Mesenchymal stem cell (in vitro differentiated cells and primary cell): ENCODE measurements at places on chromosomes 7 and 10.

GRCh38 chr10:49169776-49170175 lies 18.4 kb downstream of the TMEM273 start:
- no peak for DNase-seq
- no peaks in the 10 kb centered on the region for H3K36me3 ChIP-seq
- H3K4me3 ChIP-seq, result no peak overlapping the region
- no peak overlapping the region for H3K27ac ChIP-seq
- no peaks in the 10 kb centered on the region for H3K27me3 ChIP-seq
- no peaks in the 10 kb centered on the region for H3K4me1 ChIP-seq

DNA sequence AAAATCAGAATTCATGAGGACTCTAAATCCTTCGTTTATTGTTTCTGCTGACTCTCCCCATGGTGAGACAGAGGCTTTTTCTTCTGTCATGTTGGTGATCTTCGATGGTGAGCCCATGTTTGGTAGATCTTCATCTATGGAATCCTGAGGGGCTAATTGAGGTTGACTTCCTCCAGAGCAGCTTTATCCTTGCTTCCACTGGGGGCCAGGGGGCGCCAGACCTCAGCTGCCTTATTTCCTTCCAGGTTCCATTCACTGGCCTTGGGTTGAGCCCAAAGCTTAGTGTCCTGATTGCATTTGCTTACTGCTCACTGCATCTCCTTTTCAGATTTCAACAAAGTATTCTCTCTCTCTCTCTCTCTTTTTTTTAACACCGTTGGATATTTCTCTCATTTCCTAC lies 80.7 kb downstream of the GCC1 start:
- H3K36me3 ChIP-seq, result no peaks in the 10 kb centered on the region
- no peaks in the 10 kb centered on the region for H3K4me1 ChIP-seq
- DNase-seq, result peak; percentile 7
- H3K4me3 ChIP-seq, result no peak overlapping the region
- no peak overlapping the region for H3K27ac ChIP-seq
- peaks cover 12% of the 10 kb centered on the region for H3K27me3 ChIP-seq

- peaks cover 7% of the 10 kb centered on the region for H3K36me3 ChIP-seq
- H3K4me1 ChIP-seq, result peaks cover 14% of the 10 kb centered on the region
- H3K4me3 ChIP-seq, result no peak overlapping the region
- DNase-seq, result no peak
These were observed 6.9 kb downstream of the MYOF start for GRCh38 chr10:93475227-93475626.

GRCh38 chr10:99565166-99565565 lies 32.4 kb downstream of the NKX2-3 start:
- no peak overlapping the region for H3K27ac ChIP-seq
- DNase-seq, result no peak
- H3K4me3 ChIP-seq, result no peak overlapping the region
- H3K27me3 ChIP-seq, result peaks cover 29% of the 10 kb centered on the region
- no peaks in the 10 kb centered on the region for H3K4me1 ChIP-seq

DNA sequence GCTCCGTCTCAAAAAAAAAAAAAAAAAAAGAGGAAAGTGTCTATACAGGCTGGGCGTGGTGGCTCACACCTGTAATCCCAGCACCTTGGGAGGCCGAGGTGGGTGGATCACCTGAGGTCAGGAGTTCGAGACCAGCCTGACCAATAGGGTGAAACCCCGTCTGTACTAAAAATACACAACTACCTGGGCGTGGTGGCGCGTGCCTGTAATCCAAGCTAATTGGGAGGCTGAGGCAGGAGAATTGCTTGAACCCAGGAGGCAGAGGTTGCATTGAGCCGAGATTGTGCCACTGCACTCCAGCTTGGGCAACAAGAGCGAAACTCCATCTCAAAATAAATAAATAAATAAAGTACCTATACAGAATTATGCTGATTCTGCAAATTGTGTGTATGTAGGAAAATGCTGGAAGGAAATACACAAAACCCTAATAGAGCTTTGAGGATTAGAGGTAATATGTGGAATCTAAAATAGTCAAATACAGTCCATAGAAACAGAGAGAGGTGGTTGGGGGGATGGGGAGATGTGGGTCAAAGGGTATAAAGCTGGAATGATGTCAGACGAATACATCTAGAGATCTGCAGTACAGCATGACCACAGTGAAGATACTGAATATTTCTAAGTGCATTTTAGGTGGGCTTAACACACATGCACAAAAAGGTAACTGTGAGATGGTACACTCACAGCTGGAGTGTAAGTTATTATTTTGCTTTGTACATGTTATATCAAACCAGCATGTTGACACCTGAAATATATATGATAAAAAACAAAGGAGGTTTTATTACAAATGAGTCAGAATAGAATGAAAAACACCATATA lies 174.5 kb upstream of the KLF14 start:
- no peaks in the 10 kb centered on the region for H3K27me3 ChIP-seq
- peaks cover 68% of the 10 kb centered on the region for H3K36me3 ChIP-seq
- no peak overlapping the region for H3K4me3 ChIP-seq
- peaks cover 18% of the 10 kb centered on the region for H3K4me1 ChIP-seq
- H3K27ac ChIP-seq, result peak overlapping the region; percentile 99
- no peak for DNase-seq

GRCh38 chr10:126342680-126343079 lies 45.6 kb downstream of the ADAM12 start:
- no peak overlapping the region for H3K4me3 ChIP-seq
- peaks cover 13% of the 10 kb centered on the region for H3K36me3 ChIP-seq
- H3K27me3 ChIP-seq, result no peaks in the 10 kb centered on the region
- H3K27ac ChIP-seq, result no peak overlapping the region
- no peaks in the 10 kb centered on the region for H3K4me1 ChIP-seq
- no peak for DNase-seq

DNA sequence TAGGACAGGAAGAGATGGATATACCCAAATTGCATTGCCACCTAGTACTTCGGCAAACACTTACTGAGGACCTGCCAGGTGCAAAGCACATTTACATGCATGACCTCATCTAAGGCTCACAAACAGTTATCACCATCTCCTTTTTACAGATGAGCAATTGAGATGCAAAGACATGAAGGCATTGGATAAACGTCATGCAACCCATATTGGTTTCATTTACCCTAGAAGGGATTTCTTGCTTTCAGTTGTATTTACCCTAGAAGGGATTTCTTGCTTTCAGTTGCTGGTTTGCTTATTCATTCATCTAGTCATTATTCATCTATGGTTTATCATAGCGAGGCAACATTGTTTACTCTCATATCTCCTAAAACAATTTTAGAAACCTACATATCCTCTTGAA lies 52.2 kb downstream of the STEAP1B start:
- no peak overlapping the region for H3K27ac ChIP-seq
- no peak overlapping the region for H3K4me3 ChIP-seq
- no peaks in the 10 kb centered on the region for H3K36me3 ChIP-seq

DNA sequence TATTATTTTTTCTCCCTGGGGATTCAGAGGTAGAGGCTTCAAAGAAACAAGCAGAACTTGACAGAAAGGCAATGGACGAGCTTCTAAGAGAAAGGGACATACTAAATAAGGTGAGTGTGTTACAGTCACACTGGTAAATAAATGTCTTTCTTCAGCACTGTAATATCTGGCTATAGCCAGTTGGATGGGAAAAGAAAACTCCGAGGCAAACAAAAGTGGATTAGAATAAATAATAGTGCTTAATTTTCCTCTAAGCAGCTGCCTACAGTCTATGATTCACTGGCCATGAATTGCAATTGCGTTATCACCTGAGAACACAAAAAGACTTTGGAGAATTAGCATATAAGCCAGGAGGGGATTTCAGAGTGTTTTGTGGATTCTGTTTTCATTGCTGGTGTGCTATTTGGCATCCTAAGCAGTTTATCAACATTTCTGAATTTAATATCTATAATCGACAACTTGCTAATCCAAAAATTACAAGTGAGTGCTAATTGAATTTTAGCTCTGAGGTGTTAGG lies 23.2 kb downstream of the CFAP58 start:
- DNase-seq, result no peak
- H3K4me1 ChIP-seq, result no peaks in the 10 kb centered on the region
- H3K36me3 ChIP-seq, result no peaks in the 10 kb centered on the region
- no peak overlapping the region for H3K27ac ChIP-seq
- H3K27me3 ChIP-seq, result no peaks in the 10 kb centered on the region

GRCh38 chr7:29424295-29424983 lies 139.2 kb upstream of the PRR15 start:
- no peaks in the 10 kb centered on the region for H3K4me1 ChIP-seq
- no peak overlapping the region for H3K27ac ChIP-seq
- peaks cover 13% of the 10 kb centered on the region for H3K27me3 ChIP-seq
- H3K4me3 ChIP-seq, result no peak overlapping the region

DNA sequence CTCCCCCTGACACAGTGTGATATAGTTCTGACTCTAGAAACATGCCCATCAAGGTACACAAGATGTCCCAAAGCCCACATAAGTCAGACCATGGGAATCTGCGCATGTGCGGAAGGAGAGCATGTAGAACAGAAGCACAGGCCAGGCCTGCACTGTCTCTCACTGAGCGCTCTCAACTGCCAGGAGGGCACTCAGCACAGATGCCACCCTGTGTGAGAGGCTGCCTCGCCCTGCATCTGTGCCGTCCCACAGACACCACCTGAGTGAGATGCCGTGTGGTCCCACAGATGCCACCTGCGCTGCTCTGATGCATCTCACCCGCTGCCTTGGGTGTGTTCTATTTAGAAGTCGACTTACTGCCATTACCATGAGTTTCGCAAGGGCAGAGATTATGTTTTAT lies 98.4 kb downstream of the VOPP1 start:
- no peak overlapping the region for H3K4me3 ChIP-seq
- H3K27ac ChIP-seq, result no peak overlapping the region

GRCh38 chr10:7618461-7618860 lies 48.3 kb downstream of the ITIH5 start:
- no peaks in the 10 kb centered on the region for H3K4me1 ChIP-seq
- H3K36me3 ChIP-seq, result no peaks in the 10 kb centered on the region
- H3K4me3 ChIP-seq, result no peak overlapping the region
- no peak overlapping the region for H3K27ac ChIP-seq

GRCh38 chr7:73919694-73920375 lies 58.9 kb downstream of the TMEM270 start:
- H3K4me1 ChIP-seq, result no peaks in the 10 kb centered on the region
- peaks cover 10% of the 10 kb centered on the region for H3K27me3 ChIP-seq
- H3K36me3 ChIP-seq, result no peaks in the 10 kb centered on the region
- H3K27ac ChIP-seq, result no peak overlapping the region
- DNase-seq, result no peak

DNA sequence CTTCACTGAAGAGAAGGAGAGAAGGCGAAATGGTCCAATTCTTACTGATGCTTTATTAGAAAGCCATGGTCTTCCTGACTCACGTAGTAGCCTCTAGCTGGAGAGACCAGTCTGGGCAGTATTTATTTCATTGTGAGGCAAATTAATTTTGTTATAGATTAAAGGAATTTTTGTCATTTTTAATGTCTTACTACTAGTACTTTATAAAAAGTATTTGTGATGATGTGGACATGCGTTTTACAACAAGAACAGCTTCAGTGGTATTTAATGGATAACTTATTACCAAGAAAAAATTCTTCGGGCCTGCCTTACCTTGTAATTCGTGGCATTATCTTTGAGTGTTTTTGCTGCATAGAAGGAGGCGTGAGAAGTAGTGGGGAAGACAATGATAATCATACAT lies 339.4 kb upstream of the SHH start:
- no peak for DNase-seq
- H3K27ac ChIP-seq, result peak overlapping the region; percentile 70
- H3K36me3 ChIP-seq, result no peaks in the 10 kb centered on the region
- no peak overlapping the region for H3K4me3 ChIP-seq
- H3K27me3 ChIP-seq, result no peaks in the 10 kb centered on the region

DNA sequence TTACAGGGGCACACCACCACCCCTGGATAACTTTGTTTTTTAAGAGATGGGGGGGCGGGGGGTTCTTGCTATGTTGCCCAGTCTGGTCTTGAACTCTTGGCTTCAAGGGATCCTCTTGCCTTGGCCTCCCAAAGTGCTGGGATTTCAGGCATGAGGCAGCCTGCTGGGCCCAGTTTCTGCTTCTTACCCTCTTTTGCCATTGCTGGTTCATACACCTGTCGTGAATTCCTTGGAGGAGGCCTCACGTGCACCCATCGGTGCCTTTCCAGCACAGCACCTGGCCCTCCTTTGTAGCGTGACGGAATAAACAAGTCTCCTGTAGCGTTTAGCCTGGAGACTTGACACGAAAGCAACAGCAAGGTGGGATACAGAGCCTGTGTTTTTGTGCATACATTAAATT lies 75.5 kb downstream of the CARD11 start:
- H3K4me3 ChIP-seq, result no peak overlapping the region
- H3K27ac ChIP-seq, result no peak overlapping the region
- H3K27me3 ChIP-seq, result no peaks in the 10 kb centered on the region
- H3K4me1 ChIP-seq, result no peaks in the 10 kb centered on the region
- DNase-seq, result no peak
- no peaks in the 10 kb centered on the region for H3K36me3 ChIP-seq

- no peaks in the 10 kb centered on the region for H3K36me3 ChIP-seq
- no peak for DNase-seq
- peaks cover 5% of the 10 kb centered on the region for H3K4me1 ChIP-seq
- no peak overlapping the region for H3K4me3 ChIP-seq
- no peak overlapping the region for H3K27ac ChIP-seq
These were observed 179.9 kb upstream of the MBL2 start for GRCh38 chr10:52952391-52953055.

- H3K27ac ChIP-seq, result no peak overlapping the region
- H3K4me1 ChIP-seq, result peaks cover 4% of the 10 kb centered on the region
- H3K27me3 ChIP-seq, result no peaks in the 10 kb centered on the region
- H3K4me3 ChIP-seq, result no peak overlapping the region
- DNase-seq, result no peak
These were observed 40.1 kb downstream of the NHLRC2 start for GRCh38 chr10:113894581-113894980.

DNA sequence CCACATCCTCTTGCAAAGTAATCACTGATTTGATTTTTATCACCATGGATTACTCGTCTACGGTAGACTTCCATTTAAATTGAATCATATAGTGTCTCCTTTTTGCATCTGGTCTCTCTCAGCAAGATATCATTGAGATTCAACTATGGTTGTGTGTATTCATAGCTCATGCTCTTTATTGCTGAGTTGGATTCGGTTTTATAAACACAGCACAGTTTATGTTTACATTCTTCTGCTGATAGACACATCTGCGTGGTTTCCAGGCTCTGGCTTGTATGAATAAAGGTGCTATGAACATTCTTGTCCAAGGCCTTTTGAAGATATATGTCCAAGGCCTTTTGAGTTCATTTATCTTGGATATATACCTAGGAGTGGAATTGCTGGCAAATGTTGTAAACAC lies 356.5 kb upstream of the CELF2 start:
- no peaks in the 10 kb centered on the region for H3K27me3 ChIP-seq
- DNase-seq, result peak; percentile 77
- no peaks in the 10 kb centered on the region for H3K36me3 ChIP-seq

GRCh38 chr7:87058744-87059524 lies 520 bp downstream of the ELAPOR2 start:
- peak overlapping the region; percentile 92 for H3K4me3 ChIP-seq
- peaks cover 4% of the 10 kb centered on the region for H3K4me1 ChIP-seq
- no peak overlapping the region for H3K27ac ChIP-seq

DNA sequence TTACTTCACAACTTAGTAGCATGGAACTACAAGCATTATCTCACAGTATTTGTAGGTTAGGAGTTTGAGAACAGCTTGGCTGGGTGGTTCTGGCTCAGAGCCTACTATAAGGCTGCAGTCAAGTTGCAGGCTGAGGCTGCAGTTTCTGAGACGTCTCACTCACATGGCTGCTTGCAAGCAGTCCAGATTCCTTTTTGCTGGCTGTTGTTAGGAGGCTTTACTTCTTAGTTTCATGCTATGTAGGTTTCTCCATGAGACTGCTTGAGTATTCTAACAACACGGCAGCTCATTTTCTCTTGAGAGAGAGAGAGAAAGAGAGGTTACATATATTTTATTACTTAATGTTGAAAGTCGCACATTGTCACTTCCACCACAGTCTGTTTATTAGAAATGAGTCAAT lies 1073.9 kb downstream of the NXPH1 start:
- DNase-seq, result peak; percentile 64
- no peak overlapping the region for H3K4me3 ChIP-seq
- no peaks in the 10 kb centered on the region for H3K4me1 ChIP-seq
